Suprapubic skin (tissue), 4 donors: ENCODE measurements at places on chromosomes 4 and X.

GRCh38 chrX:140799216-140799615 is 89.7 kb downstream of the LINC00632 start:
- no peak for DNase-seq

GRCh38 chr4:93080316-93080715 is 748.2 kb upstream of the ATOH1 start:
- no peak for DNase-seq

DNA sequence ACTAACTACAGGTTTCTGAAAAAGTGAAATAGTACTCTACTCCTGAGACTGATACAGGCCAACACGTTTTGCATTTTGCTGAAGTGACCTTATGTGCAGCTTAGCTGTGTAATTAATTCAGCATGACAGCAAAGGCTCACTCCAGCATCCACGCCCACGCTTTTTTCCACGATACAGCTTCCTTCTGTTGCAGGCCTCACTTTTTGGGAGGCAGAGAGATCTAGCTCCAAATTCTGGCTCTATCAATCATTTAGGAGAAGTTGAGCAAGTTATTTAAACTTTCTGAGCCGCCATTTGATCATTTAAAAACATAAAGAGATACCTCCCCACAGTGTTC is 160.3 kb downstream of the AFAP1 start:
- no peak for DNase-seq

DNA sequence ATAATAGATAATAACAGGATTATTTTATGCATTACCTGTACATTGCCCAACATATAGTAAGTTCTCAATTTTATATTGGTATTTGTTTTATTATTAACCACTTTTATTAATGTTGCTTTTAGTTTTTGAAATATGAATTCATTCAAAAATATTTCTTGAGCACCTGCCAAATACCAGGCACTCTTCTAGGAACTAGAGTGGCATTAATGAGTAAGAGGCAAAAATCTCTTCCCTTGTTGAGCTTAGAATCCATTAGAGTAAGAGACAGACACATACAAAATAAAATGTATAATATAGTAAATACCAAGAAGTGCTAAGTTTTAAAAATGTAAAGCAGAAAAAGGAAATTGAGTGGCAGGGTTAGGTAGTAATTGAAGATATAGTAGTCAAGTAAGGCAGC is 45.8 kb downstream of the TET2 start:
- DNase-seq, result no peak

GRCh38 chr4:98203332-98204235 is 57.6 kb upstream of the RAP1GDS1 start:
- DNase-seq, result no peak
